Stimulated activated naive CD4-positive, alpha-beta T cell (primary cell): ENCODE measurements at places on chromosomes 16 and 17.

DNA sequence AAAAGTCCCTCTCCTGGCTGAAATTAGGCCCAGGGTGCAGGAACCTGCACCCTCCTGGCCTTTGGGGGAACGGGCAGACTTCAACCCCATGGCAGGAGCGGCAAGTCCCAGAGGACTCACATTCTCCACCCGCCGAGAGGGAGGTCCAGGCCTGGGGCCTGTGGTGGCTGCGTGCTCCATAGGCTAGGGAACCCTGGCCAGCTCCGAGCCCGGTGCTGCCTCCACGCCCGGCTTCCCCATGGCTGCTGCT lies 130 bp downstream of the CCDC78 start:
- no peak for DNase-seq

DNA sequence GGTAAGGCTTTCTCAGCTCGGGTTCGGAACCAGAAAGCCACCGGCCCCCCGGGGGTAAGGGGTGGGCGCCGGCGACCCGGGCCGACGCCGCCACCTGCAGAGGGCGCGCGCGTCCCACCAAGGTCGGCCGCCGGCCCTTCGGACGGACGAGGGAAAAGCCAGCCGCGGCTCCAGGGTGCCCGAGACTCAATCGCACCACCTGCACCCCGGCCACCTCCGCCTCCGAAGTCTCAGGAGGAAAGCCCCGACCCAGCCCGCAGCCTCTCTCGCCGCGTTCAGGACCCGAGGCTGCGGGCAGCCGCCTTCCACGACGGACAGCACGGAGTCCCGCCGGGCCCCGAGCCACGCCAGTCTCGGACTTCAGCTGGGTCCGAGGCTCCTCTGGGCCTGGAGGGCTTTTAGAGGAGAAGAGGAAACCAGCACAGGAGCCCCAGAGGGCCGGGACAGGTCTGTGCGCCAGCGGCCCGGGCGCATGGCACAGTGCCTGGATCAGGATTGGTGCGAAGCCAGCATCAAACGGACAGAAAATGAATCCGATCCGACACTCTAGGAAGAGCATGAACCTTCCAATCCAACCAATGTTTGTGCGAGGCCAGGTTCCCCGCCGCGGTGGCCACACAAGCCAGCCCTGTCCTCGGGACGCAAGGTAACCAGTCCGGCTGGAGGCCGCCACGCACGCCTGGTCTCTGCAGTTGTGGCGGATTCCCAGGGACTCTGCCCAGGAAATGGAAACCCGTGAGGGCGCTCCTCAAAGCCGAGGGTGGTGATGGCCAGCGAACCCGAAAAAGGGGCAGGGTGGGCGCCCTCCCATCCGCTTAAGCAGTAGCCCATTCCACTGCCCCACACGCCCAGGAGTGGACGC lies 6.7 kb downstream of the CBX8 start:
- peak; percentile 21 for DNase-seq

DNA sequence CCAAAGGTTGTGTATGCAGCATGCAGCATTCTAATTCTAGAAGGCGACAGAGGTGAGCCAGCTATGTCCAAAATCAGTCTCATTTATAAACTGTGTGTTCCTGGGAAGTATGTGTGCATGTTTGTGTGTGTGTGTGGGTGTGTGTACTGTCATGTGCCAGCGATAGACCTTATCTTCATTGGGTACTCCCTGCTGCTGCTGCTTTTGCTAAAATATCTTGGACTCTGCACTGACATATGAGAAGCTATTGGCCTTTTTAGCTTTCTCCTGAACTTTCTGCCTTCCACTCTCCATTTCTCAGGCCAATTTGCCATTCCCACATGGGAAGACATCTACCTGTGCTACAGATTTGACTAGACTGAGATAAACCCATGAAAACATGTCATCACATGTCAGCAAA lies 2.0 kb upstream of the LPO start:
- DNase-seq, result no peak

GRCh38 chr17:320809-321385 lies 31.7 kb downstream of the RPH3AL start:
- DNase-seq, result no peak

GRCh38 chr16:88700636-88701482 lies 5.3 kb downstream of the RNF166 start:
- DNase-seq, result peak; percentile 90

GRCh38 chr16:51938861-51939260 lies 608.1 kb downstream of the TOX3 start:
- no peak for DNase-seq

DNA sequence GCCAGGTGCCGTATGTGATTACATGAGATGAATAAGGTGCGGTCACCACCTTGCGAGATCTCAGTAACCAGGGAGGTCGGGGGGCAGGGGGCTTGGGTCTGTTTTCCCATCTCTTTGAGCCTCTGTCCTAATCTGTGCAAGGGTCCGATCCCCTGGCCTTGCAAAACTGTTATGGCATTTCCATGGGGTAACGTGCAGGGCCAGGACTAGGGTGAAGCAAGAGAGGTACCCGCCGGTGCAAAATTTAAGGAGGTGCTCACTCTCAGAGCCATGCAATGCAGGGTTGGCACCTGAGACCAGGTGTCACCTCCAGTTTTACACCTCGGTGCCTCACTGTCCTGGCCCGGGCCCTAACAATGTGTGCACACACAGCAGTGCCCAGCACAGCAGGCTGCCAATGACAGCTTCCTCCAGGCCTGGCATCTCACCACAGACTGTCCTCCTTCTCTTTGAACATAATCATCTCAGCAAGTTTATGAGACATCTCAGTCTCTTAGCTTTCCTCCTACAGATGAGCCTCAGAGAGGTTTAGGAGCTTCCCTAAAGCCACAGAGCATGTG lies 43.6 kb downstream of the C16orf95 start:
- no peak for DNase-seq

DNA sequence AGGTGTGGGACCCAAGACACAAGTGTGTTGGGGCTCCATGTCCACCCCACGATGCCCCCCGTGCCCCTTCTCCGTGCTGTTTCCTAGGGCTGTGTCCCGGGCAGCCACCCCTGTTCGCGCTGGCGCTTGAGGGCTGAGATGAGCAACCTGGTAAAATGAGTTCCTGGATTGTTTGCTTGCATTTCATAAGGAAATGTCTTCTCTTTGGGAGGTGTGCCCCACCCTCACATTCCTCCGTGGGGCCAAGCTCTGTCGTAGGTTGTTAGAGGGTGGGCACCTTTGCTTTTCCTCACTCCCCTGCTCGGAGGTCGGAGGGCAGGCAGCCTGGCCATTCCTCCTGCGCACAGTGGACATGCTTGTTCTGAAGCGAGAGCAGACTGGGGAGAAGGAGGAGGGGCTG lies 171.3 kb upstream of the CHMP6 start:
- no peak for DNase-seq

DNA sequence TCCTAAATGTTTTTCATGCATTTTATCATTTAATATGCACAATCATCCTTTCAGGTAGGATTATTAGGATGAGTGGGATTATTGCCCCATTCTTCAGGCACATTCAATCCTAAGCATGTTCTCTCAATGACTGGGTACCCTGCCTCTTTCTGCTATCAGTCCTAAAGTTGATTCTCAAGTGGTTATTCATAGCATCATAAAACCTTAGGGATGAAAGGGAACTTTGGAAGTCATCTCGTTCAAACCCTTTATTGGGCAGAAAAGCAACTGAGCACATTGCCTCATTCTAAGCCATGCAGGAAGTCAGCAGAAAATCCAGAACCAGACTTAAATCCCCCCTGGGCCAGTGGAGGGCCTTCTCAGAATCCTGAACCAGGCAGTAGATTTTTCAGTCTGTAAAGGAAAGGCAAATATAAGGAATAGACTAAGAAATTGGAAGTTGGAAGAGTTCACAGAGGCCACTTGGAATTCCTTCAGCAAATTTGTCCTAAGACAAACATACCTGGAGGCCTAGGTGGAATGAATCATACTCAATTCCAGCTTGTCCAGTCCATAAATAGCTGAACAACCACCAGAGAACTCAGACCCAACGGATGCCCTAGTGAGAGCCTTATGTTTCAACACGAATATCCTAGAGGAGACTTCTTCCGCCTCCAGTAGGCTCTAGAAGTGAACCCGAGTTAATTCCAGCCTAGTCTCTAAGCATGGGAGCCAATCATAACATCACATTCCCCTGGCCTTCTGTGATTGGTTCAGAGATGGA lies 62.7 kb downstream of the IRX6 start:
- DNase-seq, result no peak

GRCh38 chr16:85465328-85466303 lies 147.5 kb upstream of the GSE1 start:
- no peak for DNase-seq

GRCh38 chr17:39787041-39787440 lies 49.3 kb downstream of the GRB7 start:
- DNase-seq, result no peak

- no peak for DNase-seq
These were observed 16.2 kb downstream of the CLUH start for GRCh38 chr17:2695243-2695960.

- no peak for DNase-seq
These were observed 77.3 kb downstream of the PHKB start for GRCh38 chr16:47538472-47538871.

DNA sequence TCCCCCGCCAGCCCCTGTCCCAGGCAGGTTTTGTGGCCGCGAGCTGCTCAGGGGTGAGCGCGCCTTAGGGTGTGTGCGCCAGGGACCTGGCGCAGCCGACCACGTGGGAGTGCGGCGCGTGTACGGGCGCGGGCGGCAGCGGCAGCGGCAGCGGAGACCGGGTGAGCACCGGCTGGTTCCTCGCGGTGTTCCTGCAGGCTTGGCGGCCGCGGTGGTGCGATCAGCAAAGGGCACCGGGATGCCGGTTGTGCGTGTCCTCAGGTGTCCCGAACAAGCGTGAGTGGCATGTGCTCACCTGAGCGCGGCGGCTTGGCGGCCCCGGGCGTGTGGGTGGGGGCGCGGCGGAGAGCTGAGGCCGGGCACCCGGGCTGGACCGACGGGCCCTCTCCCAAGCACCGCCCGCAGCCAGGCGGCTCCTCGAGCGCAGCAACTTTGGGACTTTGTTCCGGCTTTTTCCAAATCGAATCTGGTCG lies 381 bp upstream of the HSD11B2 start:
- no peak for DNase-seq

GRCh38 chr17:16423226-16423872 lies 8.0 kb downstream of the TRPV2 start:
- no peak for DNase-seq

GRCh38 chr17:55577687-55578086 lies 66.4 kb upstream of the SMIM36 start:
- DNase-seq, result no peak

- peak; percentile 46 for DNase-seq
These were observed 856 bp downstream of the DNAJA2 start for GRCh38 chr16:46972429-46973206.

DNA sequence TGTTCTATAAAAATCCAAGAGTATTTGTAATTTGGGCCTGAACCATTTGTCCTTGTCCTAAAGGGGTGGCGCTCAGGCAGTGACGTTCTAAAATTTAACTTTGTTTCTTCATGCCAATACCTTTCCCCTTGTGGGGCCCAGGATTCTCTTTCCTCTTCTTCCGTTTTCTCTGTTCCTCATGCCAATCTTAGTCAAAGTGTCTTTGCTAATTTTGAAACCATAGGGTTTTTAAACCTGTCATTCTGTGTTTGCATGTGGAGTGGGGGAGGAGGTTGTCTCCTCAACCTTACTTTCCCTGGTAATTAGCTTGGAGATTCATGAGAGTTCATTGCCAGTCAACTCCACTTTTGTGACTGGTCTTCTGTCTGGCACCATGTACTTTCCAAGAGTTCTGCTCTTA lies 337.1 kb downstream of the MAF start:
- DNase-seq, result no peak

DNA sequence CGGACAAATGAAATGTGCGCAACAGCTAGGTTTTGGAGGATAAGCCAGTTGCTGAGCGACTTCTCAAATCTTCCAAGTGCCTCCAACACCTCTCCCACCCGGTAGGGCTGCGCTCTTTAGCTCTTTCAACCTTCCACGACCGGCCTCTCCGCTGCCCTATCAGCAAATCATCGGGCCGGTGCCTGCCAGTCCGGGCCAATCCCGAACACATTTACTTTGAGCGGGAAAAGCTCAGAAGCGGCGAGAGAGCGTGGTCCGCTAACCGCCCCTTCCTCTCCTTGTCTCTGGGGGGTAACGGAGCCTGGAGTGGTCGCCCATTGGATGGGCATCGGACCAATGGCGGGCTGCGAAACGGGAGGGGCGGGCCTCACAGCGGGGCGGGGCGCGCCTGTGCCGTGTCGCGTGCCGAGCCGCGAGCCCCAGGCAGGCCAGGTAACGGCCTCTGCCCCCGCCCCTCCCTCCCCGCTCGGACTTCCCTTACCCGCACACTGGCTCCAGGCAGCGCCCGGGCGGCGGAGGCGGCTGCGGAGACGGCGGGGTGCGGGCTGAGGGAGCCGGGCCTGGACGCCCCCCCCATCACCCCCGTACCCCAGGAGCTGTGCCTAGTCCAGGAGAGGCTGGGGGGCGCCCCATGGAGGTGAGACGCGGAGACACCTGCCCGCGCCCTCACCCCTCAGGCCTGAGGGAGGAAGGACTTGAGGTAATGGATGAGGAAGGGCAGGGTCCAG lies at the start of gene MEIOC:
MEIOC (plus strand) TSS at position 486 of the 728 bp plus-strand sequence; CDS start at position 632, 146 bp downstream.
- no peak for DNase-seq

GRCh38 chr16:75005697-75006096 lies 6.9 kb downstream of the ZNRF1 start:
- no peak for DNase-seq

- no peak for DNase-seq
These were observed 17.3 kb downstream of the GRB7 start for GRCh38 chr17:39754958-39755553.

- peak; percentile 79 for DNase-seq
These were observed at the start of gene SARM1 for GRCh38 chr17:28371245-28372202. Gene SARM1, plus strand, starts transcription at chr17:28371694. Its CDS starts 339 bp downstream, at chr17:28372033.

GRCh38 chr17:4733073-4733531 lies 1.9 kb downstream of the MED11 start:
- no peak for DNase-seq

- no peak for DNase-seq
These were observed 83.5 kb downstream of the BMERB1 start for GRCh38 chr16:15517743-15518377.
